Activated T-cell treated with anti-CD3 and anti-CD28 coated beads, Interleukin-2, amount 50 U/mL, for 24 hours (primary cell): ENCODE measurements at places on chromosomes 1 and 21.
A peak's percentile ranks its signal among the peaks of the same experiment; 100 is the strongest.

DNA sequence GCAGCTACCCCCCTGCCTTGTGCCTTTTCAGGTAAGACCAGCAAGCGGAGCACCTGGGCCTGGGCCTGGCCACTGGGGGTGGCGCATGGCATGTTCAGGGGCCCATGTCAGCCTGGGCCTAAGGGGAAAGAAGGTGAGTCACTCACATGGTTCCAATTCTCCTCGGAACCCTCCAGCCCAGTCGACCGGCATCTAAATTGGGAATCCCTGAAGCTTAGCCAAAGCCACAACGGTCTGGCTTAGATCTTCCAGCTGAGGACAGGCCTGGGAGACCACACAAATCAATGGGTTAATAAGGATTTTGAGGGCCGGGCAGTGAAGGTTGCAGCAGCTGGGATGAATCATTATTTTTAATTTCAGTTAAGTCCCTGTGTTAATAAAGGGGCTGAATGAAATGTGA is 145.1 kb upstream of the SMYD2 start:
- DNase-seq = no peak

- peak; percentile 67 for DNase-seq
Measured at GRCh38 chr1:32754317-32755097, 51.9 kb upstream of the SYNC start.

DNA sequence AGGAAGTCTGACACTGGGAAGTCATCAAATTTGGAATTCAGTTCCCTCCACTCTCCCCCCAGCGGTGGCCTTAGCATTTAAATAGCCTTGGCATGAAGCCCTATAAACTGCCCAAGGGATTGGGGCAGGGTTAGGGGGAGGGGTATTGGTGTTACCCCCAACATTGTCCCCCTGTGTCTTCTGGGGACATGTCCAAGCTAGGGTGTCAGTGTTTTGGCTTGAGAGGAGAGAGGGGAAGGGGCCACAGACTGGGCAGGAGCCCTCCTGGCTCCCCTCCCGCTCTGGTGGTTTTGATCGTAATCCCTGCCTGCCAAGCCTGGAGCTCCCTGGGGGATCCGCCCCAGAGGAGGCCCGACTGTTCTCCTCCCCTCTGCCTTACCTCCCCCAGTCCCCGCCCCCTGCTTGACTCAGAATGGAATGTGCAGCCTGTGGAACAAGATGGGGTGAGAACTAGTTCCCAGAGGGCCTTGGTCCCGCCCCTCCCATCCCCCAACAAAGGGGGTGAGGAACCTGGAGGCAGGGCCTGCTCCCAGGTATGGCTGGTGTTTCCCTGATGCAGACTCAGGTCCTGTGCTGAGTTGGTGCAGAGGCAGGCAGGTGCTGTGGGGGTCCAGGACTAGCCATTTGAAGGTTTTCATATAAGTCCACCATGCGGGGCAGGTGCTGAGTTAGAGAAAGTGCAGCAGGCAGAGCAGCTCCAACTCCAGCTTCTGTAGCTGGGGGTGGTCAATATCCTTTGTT is 7.4 kb downstream of the SOX13 start:
- DNase-seq = no peak

DNA sequence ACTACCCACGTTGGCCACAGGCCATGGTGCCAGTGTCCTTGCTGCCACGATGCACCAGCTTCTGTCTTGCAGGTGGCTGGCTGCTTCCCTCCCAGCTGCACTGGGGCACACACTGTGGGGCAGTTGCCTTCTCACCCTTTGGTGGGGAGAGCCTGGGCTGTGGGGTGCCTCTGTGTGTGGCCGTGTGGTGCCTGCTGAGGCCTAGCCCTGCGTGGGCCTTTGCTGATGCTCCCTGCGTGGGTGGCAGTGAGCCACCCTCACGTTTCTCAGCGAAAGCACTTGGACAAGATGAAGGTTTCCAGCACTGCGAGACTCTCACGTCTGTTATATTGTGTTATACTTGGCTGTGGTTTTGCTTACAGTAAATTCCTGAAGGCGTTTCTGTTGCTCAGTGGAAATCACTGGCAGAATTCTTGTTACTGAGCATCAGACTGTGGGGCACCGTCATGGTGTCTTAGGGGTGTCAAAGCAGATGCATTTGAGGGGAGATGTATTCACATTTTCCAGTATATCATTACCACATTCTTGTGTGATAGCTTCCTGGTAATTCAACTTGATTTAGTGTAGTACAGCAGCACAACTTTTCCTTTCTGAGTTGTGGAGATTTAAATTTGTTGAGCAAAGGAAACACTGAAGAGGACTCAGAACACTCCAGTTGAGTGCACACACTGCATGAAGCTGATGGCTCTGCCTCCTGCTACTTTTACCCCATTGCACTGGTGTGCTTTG is 124.7 kb downstream of the PCBP3 start:
- DNase-seq = peak; percentile 75

- no peak for DNase-seq
Measured at GRCh38 chr1:98467586-98467985, 193.9 kb upstream of the SNX7 start.

- no peak for DNase-seq
Measured at GRCh38 chr1:197250616-197251015, 17.4 kb upstream of the CRB1 start.

DNA sequence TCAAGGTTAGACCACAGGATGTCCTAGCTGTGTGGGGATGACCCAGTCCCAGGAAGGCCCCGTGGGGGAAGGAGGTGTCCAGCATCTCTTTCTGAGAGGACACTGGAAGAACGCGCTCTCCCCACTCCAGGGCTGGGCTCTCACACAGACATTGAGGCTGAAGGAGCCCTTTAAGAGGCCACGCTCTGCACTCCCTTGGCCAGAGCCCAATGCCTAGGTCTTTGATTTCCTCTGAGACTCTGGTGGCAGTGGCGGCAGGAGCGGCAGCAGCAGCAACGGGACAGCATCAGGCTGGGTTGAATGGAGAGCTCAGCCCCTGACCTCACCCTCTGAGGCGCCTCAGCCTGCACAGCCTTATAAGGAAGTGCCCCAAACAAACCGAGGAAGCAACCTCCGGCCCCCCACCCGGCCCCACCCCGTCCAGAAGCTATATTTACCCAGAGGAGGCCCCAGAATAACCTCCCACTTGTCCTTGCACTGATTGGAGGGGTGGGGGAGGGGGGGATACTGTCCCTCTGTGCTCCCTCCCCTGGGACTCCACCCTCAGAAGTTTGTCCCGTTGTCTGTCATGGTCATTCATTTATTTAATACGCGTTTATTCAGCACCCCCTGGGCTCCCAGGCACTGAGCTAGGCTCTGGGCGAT is 12.3 kb downstream of the NES start:
- DNase-seq = no peak

- no peak for DNase-seq
Measured at GRCh38 chr1:44219301-44219626, 6.0 kb downstream of the DMAP1 start.

DNA sequence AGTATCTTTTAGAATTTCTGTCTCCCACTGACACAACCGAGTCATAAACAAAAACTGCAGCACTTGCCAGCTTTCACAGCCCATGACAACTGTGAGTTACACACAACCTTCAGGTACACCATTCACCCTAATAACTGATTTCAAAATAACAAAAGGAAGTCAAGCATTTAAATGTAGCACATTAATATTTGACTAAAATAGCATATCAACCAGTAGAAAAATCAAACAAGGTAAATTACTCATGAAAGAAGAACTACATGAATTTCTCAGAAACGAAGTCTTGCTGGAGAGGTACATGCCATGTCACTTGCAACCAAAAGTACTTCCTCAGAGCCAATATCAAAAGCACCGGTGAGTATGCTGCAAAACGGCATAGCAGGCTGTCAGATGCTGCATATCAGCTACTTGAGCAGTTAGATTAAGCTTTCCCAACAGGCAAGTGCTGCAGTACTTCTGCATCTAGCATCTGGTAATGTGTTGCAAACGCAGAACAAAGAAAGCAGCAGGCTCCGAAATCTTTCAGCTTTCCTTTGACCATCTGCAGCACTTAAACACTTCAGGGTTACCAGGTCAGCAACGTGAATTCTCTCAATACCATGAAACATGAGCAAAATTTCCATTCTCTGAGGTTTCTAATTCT is 223.2 kb downstream of the SMYD3 start:
- DNase-seq = no peak

- DNase-seq = no peak
Measured at GRCh38 chr1:89635825-89636815, 3.2 kb downstream of the LRRC8C start.

DNA sequence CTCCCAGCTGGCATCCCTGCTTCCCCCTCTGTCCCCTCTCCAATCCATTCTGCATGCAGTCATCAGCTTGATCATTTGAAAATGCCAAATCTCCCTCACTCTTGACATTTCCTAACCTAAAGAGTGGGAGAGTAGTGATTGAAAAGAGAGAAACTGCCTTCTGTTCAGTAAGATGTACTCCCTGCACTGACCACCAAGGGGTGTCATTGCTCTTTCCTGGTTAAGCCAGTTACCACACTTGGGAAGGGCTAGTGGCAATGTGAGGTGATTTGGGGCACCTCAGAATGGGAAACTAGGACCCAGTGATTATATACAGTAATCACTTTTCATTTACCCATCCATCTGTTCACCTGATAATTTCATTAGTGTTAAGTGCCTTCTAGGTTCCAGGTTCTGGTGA is 6.9 kb upstream of the TMEM269 start:
- DNase-seq = no peak

GRCh38 chr1:152052606-152053005 is 15.8 kb upstream of the S100A11 start:
- DNase-seq = peak; percentile 89

GRCh38 chr1:152412756-152413155 is 1.3 kb downstream of the CRNN start:
- DNase-seq = no peak

GRCh38 chr1:119595606-119596005 is 52.5 kb downstream of the ZNF697 start:
- no peak for DNase-seq

DNA sequence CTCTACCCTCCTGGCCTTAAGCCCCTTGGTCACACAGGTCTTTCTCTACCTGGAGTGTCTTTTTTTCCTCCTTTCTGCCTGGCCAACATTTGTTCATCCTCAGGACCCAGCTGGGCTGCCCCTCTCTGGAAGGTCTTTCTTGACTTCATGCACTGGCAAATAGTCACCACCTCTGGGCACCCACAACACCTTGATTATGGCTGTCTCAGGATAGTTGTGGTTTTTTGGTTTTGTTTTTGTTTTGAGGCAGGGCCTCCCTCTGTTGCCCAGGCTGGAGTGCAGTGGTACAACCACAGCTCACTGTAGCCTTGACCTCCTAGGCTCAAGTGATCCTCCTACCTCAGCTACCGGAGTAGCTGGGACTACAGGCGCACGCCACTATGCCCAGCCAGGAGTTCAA is 10.8 kb downstream of the RPS6KA1 start:
- DNase-seq = no peak

- no peak for DNase-seq
Measured at GRCh38 chr1:29355375-29355774, 119.1 kb downstream of the PTPRU start.

- no peak for DNase-seq
Measured at GRCh38 chr1:211485480-211485857, 6.5 kb downstream of the RD3 start.

- DNase-seq = no peak
Measured at GRCh38 chr1:243837907-243838535, 12.0 kb downstream of the AKT3 start.

DNA sequence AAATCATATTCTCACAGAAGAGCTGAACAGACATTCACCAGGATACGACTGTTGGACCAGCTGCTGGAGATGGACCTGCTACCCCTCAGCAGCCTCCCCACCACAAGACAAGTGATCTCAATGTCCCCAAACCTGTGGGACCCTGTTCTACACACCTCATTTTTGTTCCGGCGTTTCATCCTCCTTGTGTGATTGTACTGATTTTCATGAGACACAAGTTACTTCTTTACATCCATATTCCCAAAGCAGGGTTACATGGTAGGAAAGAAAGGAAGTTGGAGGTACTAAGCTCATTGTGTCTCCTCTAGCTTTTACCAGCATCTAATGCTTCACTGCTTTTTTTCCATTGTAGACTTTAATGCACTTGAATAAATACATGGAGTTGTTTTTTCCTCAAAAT is 8.7 kb downstream of the ADAMTS1 start:
- DNase-seq = no peak

DNA sequence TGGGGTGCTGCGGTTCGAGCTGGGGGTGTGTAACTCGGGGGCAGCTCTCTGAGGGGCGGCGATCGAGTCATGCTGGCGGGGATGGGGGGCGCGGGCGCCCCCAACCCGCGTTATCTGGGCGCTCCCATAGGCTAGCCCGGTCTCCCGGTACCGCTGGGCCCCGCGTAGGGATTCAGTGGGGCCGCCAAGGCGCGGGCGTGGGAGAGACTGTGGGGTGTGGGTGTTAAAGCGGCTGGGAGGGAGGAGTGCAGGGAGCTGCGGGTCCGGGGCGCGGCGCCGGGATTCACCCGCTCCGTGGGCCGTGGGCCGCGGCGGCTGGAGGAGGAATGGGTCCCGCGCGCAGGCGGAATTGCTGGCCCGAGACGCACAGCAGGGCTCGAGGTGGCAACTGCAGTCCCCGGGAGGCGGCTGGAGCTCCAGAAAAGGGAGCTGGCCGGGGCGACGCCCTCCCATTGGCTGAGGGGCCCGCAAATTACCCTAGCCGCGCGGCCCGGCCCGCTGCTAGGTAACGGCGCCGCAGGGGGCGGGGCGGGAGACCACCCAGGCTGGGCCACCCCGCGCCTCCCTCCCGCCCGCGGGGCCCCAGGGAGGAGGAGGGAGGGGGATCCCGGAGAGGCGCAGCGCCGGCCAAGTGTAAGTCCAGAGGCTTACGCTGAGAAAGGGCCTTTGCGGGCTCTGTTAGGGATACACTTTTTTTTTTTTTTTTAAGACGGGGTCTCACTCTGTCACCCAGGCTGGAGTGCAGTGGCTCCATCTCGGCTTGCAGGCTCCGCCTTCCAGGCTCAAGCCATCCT is at the start of gene PTCH2:
Gene PTCH2 (minus strand): TSS at position 392 of the 794 bp plus-strand sequence. CDS start 321 bp downstream, at position 71.
- DNase-seq = peak; percentile 53
